ENCODE measurements at places on chromosomes 7 and 10.

GRCh38 chr7:131652934-131653333 is 96.5 kb upstream of the PODXL start:
- DNase-seq, result no peak

DNA sequence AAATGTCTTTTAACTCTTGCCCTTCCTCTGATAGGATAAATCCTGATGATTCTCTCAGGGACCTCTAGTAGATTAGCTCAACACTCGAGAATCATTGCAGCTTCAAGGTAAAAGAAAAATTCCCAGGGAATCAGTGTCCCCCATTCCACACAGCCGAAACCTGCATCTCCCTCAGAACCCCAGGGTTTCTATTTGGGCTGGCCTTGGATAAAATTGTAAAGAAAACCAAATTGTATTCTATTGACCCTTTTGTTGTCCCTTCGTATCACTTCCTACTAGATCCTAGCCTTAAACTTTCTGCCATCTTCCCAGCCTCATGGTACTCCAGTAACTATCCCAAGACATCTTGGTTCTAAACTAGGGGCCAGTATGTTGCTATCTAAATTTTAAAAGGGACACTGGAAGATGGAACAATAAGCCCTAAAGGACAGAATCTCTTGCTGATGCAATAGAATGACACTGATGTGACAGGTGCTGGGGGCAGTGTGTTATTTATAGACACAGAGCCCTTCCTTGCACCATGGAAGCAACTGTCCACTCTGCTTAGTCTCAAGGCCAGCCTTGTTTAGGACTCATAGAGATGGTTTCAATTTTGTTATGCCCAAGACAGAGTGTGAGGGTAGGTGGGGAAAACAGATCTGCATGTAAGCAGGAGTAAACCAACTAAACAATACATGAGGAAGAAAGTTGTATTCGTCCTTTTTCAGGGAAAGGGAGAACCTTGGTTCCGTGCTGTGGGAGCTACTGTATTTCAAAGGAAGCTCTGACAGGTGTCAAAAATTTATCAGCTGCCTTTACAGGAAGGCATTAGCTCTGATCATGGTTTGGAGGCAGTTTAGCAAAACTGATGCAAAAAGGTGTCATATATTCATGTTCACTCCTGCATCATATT is 7.6 kb downstream of the ASB15 start:
- DNase-seq, result no peak

- DNase-seq, result no peak
Observed at GRCh38 chr7:149209518-149210269, 14.3 kb downstream of the ZNF282 start.

DNA sequence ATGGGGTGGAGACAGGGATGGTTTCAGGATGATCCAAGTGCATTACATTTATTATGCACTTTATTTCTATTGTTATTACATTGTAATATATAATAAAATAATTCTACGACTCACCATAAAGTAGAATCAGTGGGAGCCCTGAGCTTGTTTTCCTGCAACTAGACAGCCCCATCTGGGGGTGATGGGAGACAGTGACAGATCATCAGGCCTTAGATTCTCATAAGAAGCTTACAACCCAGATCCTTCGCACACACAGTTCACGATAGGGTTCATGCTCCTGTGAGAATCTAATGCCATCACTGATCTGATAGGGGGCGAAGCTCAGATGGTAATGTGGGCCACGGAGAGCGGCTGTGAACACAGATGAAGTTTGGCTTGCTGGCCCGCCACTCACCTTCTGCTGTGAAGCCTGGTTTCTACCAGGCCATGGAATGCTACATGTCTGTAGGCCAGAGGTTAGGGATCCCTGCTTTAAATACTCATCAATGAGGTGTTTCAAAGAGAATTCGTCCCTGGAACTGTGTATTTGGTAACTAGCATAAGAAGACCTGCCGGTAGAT is 21.2 kb upstream of the PRKCQ start:
- no peak for DNase-seq

DNA sequence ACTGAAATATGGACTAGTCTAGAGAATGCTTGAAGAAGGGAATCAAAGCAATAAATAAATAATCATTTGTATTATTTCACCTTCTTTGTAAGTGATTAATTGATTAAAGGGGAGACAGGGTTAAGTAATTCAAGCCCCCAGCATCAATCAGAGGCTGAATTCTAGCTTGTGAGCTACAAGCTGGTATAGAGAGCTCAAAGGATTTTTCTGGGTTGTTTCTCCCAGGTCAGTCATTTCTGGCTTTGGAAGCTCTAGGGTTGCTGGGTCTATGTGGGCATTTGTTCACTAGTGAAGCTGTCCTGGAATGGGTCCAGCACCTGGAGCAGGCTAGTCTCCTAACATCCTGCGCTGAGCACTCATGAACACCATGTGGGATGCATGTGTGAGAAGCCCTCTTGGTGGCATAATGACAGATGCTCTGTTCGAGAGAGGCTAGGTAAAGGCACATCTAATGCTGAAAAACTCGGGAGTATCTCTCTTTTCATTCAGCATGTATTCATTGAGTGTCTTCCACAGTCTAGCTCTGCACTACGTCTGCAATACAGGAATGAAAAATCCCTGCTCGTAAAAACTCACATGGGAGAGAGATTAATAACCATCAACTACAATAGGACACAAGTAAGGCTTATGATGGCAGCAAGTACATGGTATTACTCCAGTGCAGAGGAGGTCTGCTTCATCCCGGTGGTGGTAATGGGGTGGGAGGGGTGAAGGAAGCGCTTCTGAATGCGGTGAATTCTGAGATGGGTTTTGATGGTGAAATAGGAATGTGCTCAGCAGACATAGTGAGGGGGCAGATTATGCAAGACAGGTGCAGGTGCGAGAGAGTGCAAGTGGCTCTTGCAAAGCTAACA is 68.0 kb upstream of the NRP1 start:
- DNase-seq, result no peak

- DNase-seq, result no peak
Observed at GRCh38 chr7:108662783-108663362, 93.2 kb downstream of the DNAJB9 start.

GRCh38 chr10:74114041-74114448 is 36.6 kb downstream of the AP3M1 start:
- no peak for DNase-seq

DNA sequence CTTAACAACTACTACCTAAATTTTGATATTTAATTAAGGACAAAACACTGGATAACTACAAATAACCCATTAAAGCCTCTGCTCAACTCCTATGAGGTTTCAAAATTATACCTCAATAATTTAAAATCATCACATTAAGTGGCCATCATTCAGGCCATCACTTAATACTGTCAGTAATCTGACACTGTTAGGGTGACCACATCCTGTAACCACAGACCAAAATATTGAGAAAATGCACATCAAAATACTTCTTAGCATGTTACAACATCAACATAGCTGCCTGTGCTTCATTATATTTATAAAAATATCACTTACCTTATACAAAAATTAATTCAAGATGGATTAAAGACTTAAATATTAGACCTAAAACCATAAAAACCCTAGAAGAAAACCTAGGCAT is 23.3 kb downstream of the SEM1 start:
- no peak for DNase-seq

All from left forelimb (tissue), 1 donor.